ENCODE measurements at places on chromosomes 3 and 15. TPM values are rescaled to one million over a fixed set of nuclear protein-coding genes. Genes with fewer than 3 reads are reported as not detected.

The SLC9A9 gene
- 13.4 TPM for total RNA-seq

The BFSP2 gene
- 1.0 TPM for total RNA-seq

The SLC22A14 gene
- total RNA-seq, result not detected

The FBLN2 gene
- total RNA-seq, result not detected

The OR5K2 gene
- not detected for total RNA-seq

The ZPLD1 gene
- not detected for total RNA-seq

The GPR156 gene
- not detected for total RNA-seq

The DZIP1L gene
- not detected for total RNA-seq

The ARL6IP5 gene
- 160 TPM for total RNA-seq

All from T-helper 2 cell treated with Interferon-gamma antibody and Interleukin-4, amounts not matched to agents 100 ng/mL and 5 ng/mL, for 36 hours (primary cell).